ENCODE measurements at places on chromosomes 1 and 21.

- no peak for DNase-seq
Measured at GRCh38 chr1:244246334-244246733, 195.3 kb downstream of the ZBTB18 start.

DNA sequence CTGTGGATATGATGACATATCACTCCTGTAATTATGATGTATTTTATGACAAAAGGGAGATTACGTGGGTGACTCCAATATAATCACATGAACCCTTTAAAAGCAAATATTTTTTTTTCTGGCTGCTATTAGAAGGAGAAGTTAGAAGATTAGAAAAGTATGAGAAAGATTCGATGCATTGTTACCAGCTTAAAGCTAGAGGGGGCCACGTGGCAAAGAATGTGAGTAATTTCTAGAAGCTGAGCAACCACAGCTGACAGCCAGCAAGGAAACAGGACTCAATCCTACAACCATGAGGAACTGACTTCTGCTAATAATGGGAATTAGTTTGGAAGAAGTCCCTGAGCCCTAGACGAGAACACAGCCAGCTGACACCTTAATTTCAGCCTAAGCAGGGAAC lies 56.3 kb upstream of the C1orf87 start:
- DNase-seq: no peak

DNA sequence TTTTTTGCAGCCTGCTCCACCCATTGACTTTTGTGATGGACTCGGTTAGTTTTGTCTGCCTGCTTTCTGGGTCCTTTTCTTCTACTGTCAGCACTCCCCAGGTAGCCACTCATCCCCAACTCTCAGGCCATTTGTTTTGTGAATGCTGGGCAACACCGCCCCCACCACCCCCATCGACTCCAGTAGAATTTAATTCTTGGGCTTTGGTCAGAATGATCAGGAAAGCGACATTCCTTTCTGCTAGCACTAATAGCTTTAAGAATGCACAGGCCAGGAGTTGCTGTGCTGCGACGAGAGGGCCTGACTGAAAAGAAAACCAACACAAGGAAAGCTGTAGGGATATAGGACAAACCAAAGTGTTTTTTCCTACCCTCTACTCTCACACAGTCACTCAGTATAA lies 144.4 kb downstream of the CDC7 start:
- DNase-seq: no peak

DNA sequence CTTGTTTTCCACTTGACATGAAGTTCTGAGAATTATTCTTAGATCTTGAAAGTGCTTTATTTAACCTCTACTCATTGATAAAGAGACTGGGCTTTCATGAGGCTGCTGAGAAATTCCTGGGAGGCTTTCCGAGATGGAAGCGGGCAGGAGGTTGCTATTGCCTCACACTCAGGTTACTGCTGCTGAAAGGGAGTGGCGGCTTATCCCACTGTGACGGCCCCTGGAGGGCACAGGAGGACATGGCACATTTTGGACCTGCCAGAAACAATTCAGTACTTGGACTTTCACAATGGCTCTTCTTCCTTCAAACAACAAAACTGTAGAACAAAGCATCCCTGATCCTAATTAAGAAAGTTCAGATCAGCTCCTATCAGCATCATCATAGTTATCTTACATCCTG lies 16.2 kb upstream of the MARK1 start:
- no peak for DNase-seq

GRCh38 chr1:159009704-159010361 lies at the start of gene IFI16:
IFI16 (plus strand) TSS chr1:159009907; CDS start chr1:159014681, 4,774 bp downstream.
- no peak for DNase-seq
